ENCODE measurements at places on chromosomes 12 and 14.
A peak's percentile ranks its signal among the peaks of the same experiment; 100 is the strongest.

GRCh38 chr12:5204831-5205230, 161.2 kb downstream of the KCNA5 start:
- no peak for DNase-seq

DNA sequence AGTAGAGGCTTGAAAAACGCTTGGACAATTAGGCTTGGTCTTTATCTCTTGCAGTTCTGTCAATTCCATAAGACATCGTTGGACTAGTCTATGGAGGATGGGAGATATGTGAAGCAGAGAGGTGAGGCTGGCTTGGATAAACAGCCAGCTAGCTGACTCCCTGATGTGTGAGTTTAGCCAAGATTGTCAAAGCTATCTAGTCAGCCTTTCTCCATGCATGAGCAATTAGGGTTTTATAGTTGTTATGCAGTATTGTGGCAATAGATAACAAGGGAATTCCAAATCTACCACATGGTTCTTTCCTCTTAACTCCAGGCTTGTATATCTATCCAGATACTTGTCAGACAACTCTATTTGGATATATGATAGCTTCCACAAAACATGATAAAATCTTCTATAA, 153.6 kb upstream of the NRXN3 start:
- DNase-seq, result no peak

DNA sequence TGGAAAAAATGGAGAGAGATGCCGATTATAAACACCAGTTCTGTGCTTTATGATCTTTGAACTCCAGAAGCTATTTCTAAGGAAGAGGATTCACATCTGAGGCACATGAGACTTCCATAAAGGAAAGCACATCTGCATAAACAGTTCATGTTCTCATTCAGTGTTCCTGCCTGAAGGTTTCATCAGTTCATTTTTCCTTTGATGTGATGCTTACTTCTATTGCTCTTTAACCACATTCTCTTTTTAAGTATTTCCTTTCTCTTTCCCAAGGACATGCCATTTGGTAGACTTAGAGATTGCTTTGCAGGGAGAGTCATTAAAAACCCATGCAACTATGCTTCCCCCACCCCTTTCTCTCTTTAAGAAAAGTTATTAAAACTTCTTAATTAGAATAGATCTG, 387.0 kb upstream of the FLRT2 start:
- DNase-seq, result no peak

DNA sequence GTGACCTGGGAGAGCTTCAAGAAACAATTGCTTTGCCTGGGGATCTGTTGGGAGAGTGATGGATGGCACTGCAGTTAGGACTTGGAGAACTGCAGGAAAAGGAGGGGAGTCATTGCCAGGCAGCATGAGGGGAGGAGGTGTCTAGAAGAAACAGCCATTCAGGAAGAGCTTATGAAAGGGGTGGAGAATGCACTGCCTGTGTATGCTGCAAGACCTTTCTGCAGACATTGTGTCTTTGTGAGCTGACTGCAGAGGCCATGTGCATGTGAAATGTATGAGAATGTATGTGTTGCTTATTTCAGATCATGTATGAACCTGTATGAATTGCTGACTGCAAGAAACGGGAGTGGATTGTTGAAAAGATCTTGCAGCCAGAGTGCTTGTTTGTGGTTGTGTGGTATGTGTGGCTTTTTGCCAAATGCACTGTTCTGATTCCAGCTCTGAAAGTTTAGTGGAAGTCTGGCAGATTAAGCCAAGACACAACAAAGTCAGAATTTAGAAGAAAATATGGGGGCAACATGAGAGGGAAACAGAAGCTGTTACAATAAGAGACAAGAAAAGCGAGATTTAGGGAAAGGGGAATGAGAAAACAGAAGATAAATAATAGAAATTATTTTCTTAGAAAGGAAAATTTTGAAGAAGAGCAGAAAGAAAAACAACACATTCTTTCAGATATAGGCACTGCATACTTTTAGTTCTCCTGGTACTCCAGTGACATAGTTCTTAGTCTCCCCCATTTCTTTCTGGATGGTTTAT, 9.8 kb upstream of the RIMKLB start:
- DNase-seq, result peak; percentile 8

DNA sequence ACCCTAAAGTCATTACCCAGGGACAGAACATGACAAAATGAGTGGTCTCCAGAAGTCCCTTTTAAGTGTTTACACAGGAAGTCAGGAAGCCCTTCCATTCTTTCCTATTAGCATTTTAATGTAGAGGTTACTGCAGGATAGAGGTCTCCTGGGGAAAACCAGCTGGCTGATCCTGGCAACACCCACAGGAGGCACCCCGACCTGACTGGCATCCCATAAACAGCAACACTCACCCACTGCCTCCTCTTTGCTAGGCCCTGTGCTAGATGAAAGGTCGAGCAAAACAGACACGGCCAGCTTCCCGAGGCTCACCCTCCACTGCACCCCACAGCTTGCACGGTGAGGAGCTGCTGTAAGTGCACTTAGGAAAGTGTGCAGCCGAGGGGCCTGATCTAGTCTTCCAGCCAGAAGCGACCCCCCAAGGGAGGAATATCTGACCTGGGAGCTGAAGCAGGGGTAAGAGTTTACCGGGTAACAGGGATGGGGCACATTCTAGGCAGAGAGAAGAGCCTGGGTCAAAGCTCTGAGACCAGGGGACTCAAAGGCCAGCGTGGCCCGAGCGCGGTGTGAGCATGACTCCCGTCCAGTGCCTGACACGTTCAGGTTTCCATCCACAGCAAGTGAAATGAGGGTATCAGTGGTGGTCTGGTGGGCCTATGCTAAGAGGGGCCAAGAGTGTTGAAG, 9.0 kb downstream of the DAZAP2 start:
- DNase-seq, result no peak

- no peak for DNase-seq
These were observed 965.5 kb downstream of the TMEM121 start for GRCh38 chr14:106491851-106492250.

- no peak for DNase-seq
These were observed 54.0 kb downstream of the RBM19 start for GRCh38 chr12:113911971-113912759.

GRCh38 chr14:48622980-48623379, 947.6 kb upstream of the MDGA2 start:
- DNase-seq, result no peak

Data from CD4-positive, alpha-beta T cell treated with Interleukin-6 at 100 ng/mL for 8 hours (primary cell).